Inflammatory macrophage treated with lipopolysaccharide for 1 hour (primary cell): ENCODE measurements at places on chromosomes 1 and 21.

- no peak for DNase-seq
These were observed 175.5 kb downstream of the CYYR1 start for GRCh38 chr21:26397545-26397944.

GRCh38 chr21:36575306-36575705, 95.4 kb upstream of the CLDN14 start:
- DNase-seq = no peak

GRCh38 chr1:208951908-208952307, 631.6 kb upstream of the CAMK1G start:
- no peak for DNase-seq

- no peak for DNase-seq
These were observed 44.8 kb downstream of the KCNJ15 start for GRCh38 chr21:38301321-38302214.

DNA sequence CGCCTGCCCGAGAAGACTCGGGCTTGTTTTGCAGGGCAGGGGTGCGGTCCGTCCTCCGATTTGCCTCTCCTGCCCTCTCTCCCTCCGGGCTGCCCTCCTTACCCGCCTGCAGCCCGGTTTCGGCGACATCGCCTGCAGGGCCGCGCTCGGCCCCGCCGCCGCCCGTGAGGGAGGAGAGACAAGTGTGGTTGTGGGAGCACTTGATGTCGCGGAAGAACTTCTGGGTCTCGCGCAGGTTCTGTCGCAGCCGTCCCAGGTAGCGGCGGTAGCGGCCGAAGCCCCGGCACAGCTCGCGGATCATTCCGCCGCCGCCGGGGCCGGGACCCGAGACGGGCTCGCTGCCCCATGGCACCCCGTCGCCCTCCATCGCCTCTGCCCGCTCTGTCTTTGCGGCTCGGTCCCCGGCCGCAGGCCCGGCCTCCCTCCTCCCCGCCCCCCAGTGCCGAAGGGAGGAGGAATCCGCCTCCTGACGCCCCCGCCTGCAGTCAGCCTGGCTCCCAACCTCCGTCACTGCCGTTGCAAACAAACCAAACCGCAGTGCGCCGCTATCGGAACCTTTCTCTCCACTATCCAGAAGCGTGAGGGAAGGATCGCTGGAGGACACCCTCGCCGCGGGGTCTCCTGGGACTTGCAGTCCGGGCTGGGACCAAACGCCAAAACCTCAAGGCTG, at the start of gene DSTYK:
Gene DSTYK (minus strand): TSS at position 534 of the 670 bp plus-strand sequence. CDS start 167 bp downstream, at position 367.
- DNase-seq = peak; percentile 90

DNA sequence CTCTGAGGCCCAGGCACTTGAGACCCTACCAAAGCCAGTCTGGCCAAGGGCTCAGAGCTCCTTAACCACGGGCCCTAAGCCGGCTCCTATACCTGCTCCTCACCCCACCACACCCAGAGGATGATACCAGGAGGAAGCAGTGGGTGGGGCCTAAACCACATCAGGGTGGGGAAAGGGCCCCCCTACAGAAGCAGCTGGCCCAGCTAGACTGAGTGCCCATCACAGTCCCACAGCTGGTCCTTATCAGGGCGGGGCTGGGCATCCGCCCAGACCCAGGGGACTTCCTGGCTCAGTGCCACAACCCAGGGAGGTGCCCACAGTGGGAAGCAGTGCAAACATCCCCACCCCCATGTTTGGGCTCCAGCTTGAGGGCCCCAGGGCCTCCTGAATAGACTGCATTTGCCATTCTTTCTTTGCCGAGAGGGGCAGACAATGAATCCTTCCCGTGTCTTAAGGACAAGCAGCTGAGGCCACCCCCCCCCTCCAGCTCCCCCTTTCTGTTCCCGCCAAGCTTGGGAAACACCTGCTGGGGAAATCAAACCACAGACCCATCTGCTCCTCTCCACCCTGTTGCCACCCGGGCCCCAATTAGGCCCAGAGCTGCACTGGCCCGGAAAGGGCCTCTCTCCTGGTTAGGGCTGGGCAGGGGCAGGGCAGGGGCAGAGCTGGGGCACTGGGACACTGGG, 6.2 kb downstream of the E2F2 start:
- DNase-seq = no peak

DNA sequence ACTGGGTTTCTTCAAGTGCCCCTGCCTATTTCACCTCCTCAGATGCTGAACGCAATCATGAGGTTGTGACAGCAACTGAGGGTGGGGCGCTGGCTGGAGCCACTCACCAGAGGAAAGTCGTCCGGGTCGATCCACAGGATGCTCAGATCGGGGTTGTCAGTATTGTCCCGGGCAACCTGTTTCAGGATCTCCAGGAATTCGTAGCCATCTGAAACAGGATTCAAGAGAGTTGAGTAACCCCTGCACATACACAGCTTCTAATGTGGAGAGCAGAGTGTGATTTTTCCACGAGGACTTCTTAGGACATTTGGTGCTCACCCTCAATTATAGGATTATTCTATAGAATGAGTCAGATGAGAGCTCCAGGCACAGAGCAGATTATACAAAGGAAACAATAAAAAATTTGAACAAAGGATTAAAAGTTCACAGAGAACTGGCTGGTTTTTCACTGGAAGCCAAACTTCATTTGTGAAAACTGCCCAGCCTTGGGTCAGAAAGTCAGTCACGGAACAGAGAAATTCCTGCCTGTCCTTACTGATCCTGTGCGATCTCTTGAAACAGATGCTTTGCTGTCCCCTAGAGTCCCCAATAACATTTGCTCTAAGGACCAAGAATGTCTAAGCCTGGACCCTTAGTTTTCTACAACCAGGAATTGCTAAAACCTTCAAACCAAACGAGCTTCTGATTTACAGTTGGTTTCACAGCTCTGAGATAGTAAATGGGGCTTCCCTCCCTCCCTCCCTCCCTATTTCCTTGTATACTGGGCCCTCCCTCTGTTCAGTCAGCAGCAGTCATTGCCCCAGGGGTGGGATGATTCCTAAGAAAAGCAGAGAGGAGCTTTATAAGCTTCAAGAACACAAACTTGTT, 63.2 kb downstream of the CASQ2 start:
- no peak for DNase-seq

- no peak for DNase-seq
These were observed 372.1 kb downstream of the PTPRC start for GRCh38 chr1:199010933-199011332.
